ENCODE measurements at places on chromosomes 16 and 17. TPM values are rescaled to one million over a fixed set of nuclear protein-coding genes. Genes with fewer than 3 reads are reported as not detected.

The NPW gene
- total RNA-seq, result not detected

The CES2 gene
- 14.2 TPM for total RNA-seq

The SULT1A4 gene
- total RNA-seq, result 12.6 TPM

The CIAO3 gene
- 38.2 TPM for total RNA-seq

The ATP2C2 gene
- under 0.01 TPM for total RNA-seq

The RNF112 gene
- 0.25 TPM for total RNA-seq

The HSD17B1 gene
- 0.49 TPM for total RNA-seq

The KRT32 gene
- total RNA-seq, result not detected

The SOX8 gene
- 0.16 TPM for total RNA-seq

The KRTAP2-3 gene
- total RNA-seq, result not detected

The PTX4 gene
- 0.13 TPM for total RNA-seq

The KRTAP3-1 gene
- not detected for total RNA-seq

The MYCBPAP gene
- 0.16 TPM for total RNA-seq

The TTYH2 gene
- total RNA-seq, result 0.82 TPM

The SLC7A6 gene
- 10.0 TPM for total RNA-seq

The ZFHX3 gene
- 10.8 TPM for total RNA-seq

The TEKT5 gene
- not detected for total RNA-seq

The UMOD gene
- not detected for total RNA-seq

The AMDHD2 gene
- total RNA-seq, result 32.9 TPM

The CCL8 gene
- 0.16 TPM for total RNA-seq

The TAT gene
- not detected for total RNA-seq

The PLA2G10 gene
- not detected for total RNA-seq

The CCL22 gene
- not detected for total RNA-seq

The RAP1GAP2 gene
- 1.3 TPM for total RNA-seq

The CRLF3 gene
- 20.7 TPM for total RNA-seq

The SLC16A6 gene
- 0.32 TPM for total RNA-seq

The KCNH6 gene
- total RNA-seq, result 0.06 TPM

The CCR7 gene
- total RNA-seq, result 0.16 TPM

The WSCD1 gene
- 27.6 TPM for total RNA-seq

The MAP3K14 gene
- 1.9 TPM for total RNA-seq

The GP2 gene
- not detected for total RNA-seq

The SPATA22 gene
- not detected for total RNA-seq

The NXPH3 gene
- 1.5 TPM for total RNA-seq

The KIF2B gene
- total RNA-seq, result not detected

The SDR42E2 gene
- not detected for total RNA-seq

The ATP1B2 gene
- total RNA-seq, result not detected

The GPRC5C gene
- 0.49 TPM for total RNA-seq

The TNFRSF12A gene
- 61.0 TPM for total RNA-seq

The TNK1 gene
- total RNA-seq, result 0.49 TPM

The CPHXL2 gene
- total RNA-seq, result not detected

The ITGA2B gene
- total RNA-seq, result 0.76 TPM
